AG04449 (cell line): ENCODE measurements at places on chromosomes 13 and 19.

DNA sequence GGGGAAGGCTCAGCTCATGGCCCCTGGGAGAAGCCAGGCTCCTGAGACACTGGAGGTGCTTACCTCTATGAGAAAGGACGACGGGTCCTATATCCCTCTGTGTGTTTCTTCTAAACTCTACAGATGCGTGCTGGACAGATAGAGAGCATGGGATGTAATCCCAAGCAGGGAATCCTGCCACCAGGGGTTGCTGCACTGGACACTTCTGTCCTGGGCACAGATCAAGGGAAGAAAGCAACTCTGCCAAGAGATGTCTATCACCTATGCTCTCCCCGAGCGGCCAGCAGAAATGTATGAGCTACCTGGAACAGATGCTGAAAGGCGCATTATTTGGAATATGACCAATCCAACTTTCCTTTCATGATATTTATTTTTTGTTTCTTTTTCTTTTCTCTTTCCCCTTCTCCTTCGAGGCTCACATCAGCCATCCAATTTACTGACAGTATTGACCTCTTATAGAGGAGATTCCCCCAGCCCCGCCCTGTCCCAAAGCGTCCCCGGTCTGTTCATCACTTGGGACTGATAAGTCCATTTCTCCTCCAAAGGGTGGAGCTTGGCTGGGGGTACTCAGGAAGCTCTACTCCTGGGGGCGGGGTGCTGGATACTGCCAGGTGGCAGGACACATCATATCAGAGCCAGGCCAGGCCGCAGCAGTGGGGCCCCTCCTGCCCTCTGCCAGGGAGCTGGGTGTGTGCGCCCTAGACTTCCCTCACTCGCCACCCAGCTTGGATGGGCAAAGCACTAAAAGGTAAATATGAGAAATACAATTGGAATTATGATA lies 34.2 kb downstream of the TSHZ3 start:
- DNase-seq = no peak

DNA sequence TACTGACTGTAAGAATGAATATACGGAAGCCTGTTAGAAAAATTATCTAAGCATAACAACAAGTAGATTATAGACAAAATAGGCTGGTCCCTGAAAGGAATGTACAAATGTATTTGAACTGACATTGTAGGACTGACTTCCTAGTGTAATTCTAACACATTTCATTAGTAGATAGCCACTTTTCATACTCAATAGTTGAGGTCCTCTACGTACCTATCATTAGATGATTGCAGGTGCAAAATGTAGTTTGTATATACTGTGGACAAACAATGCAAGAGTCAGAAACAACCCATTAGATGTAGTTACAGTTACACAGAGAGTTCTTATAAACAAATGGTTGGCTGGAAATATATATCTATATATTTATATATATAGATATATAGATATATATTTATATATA lies 402.3 kb upstream of the SLITRK6 start:
- no peak for DNase-seq

DNA sequence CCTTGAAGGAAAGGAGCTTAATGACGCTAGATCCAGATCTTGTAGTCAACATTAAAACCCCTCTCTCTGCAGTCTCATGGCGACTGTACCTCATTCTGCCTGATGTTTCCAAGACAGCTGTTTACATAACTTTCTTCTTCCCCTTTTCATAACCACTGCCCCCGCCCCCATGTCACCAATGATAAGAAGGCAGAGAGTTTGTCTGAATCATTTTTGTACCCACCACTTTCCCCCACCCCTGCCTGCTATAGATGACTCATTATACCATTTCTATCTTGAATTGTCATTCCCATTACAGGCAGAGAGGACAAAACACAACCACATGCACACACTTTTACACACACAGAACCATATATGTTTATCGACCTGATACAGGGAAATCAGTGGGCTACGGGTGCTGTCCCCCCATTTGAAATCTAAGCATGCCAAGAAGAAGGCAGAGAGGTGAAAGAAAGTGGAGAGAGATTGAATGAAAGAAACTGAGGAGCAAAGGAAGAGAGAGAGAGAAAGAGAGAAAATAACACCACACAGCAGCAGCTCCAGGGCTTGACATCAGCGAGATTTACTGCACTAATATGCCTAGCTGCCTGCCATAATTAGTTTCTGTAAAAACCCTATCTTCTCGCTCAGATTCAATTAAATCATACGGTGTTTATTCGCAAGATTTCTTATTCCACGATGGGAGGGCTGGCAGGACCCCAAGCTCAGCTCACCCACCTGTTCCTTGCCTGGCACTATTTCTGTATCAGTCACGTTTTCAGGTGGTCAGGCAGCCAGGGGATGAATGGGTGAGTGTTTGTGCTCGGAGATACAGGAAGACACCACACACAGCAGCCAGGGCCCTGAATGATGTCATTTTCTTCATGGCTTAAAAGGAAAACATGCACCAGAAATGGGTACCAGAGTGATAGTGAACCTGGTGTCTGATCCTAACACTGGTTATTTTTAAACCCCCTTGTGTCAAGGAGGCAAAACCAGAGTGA lies 114.3 kb upstream of the SERP2 start:
- DNase-seq = no peak

DNA sequence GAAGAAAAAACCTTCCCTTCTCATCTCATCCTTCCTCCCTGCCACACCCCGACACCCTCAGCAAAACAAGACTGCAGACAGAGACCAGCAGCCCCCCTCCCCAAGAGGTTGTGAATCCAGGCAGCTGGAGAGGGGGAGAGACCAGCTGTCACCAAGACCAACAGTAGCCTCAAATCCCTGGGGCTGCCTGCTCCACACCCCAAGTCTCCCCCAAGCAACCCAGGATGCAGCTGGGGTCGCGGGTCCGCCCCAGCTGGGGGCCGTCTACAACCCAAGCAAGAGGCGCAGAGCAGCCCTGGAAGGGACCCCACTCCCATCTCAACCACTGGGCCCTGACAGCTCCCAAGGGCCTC lies 7.1 kb downstream of the KLF16 start:
- no peak for DNase-seq

GRCh38 chr19:48598996-48599700 lies 7.4 kb upstream of the SPACA4 start:
- DNase-seq = no peak

GRCh38 chr19:50486823-50487515 lies 10.3 kb upstream of the GARIN5A start:
- no peak for DNase-seq
